Testis (tissue), 5 donors: ENCODE measurements at places on chromosomes 13 and 19.

- no peak for DNase-seq
These were observed 309.3 kb downstream of the DCT start for GRCh38 chr13:94170145-94170571.

- DNase-seq = no peak
These were observed 51.5 kb downstream of the SKA3 start for GRCh38 chr13:21124852-21125251.

DNA sequence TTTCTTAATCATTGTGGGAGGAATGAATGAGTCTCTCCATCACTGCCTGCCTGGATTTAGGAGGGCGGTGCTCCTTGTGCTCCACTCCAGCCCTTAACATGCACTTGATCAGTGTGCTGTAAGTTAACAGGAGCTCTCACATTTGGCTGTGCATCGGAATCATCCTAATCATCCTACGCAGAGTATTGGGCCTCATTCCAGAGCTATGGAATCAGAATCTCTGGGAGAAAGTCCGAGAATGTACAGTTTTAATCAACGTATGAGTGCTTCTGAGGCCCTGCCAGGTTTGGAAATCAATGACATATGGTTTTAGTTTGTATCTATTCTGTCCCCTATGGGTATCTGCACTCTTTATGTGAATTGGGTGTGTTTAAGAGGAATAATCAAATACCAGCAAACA lies 34.9 kb upstream of the DCLK1 start:
- no peak for DNase-seq

DNA sequence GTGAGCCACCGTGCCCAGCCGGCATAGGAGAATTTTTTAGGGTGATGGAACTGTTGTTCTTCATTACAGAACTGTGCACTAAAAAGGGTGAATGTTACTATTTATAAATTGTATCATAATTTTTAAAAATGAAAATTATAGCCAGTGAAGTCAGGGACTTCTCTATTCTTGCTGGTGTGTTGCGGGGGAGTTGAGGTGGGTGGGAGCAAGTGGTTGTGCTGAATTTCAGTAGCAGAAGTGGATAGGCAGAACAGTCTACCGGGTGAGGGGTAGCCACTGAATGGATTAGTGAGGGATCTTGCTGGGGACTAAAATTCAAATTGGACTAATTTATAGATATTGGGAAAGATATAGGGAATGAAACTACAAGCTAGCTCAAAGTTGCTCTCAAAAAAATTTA lies 74.0 kb downstream of the CAB39L start:
- DNase-seq = no peak

GRCh38 chr13:75558145-75558840 lies 8.7 kb downstream of the UCHL3 start:
- no peak for DNase-seq

GRCh38 chr19:33622809-33623511 lies 1.2 kb downstream of the CHST8 start:
- no peak for DNase-seq

- no peak for DNase-seq
These were observed 692.6 kb downstream of the DIAPH3 start for GRCh38 chr13:59471106-59471505.

GRCh38 chr13:110479648-110480047 lies 81.9 kb downstream of the RAB20 start:
- no peak for DNase-seq

DNA sequence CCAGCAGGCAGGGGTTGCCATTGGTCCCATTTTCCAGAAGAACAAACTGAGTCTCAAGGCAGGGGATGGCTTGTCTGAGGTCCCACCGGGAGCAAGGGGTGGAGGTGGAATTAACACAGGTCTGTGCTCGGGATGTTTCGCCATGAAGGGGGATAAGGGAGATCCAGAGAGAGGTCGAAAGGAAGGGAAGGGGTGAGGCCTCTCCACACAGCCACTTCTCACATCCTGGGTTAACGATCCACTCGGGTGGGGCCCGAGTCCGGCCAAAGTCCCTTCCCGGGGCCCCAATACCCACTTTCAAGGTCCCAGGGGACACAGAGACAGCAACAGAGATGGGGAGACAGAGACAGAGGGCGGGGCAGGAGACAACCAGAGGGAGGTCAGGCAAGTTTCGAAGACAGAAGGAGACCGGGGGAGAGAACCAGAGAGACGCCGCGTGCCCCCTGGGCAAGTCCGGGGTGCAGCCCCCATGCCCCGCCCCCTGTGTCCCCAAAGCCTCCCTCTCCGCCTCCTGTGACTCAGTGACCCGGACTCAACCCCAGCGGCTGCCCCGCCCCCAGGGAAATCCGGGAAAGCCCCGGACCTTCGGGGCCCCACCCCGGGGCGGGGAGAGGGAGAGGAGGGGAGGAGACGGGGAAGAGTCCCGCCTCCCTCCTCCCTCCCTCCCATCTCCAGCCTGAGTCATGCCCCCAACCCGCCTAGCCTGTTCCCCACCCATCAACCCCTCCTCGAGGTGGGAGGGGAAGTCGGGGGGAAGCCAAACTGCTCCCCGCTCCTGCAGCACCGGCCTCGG lies 1.4 kb upstream of the BCL3 start:
- DNase-seq = peak; percentile 90

DNA sequence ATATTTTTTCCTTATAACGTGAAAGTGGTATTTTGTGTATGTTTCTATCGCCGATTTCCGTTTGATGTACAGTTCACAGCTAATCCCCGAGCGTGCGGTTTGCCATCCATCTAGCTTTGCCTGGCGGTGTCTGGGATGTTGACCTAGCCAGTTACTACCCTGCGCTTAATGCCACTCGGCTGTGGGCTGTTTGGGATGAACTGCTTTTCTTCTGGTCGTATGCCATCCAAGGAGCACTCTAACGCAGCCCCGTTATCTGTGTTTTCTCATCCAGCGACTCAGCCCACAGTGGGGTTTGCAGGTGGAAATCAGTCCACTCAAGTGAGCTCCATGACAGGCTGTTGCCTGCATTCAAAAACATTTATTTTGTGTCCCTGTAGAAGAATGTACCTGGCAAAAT lies 512.3 kb downstream of the MYO16 start:
- DNase-seq = no peak

DNA sequence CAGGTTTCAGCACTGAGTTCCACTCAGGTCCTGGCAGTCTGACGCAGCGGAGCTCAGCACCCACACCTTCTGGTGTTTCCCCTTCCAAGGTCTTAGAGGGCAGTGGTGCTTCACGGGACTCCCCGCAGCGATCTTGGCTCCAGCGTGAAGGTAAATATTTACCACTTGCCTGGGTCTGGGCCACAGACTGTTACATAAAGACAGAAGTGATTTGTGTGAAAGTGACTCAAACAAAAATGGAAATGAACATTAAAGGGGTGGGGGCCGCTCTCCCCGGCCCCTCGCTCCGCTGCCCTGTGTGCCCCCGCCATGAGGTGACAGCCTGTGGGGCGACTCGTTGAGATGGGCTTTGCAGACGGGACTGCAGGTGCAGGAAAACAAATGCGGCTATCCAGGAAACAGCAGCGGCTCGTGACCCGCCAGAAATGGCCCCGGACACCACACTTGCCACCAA lies 55.0 kb downstream of the GGACT start:
- DNase-seq = no peak

DNA sequence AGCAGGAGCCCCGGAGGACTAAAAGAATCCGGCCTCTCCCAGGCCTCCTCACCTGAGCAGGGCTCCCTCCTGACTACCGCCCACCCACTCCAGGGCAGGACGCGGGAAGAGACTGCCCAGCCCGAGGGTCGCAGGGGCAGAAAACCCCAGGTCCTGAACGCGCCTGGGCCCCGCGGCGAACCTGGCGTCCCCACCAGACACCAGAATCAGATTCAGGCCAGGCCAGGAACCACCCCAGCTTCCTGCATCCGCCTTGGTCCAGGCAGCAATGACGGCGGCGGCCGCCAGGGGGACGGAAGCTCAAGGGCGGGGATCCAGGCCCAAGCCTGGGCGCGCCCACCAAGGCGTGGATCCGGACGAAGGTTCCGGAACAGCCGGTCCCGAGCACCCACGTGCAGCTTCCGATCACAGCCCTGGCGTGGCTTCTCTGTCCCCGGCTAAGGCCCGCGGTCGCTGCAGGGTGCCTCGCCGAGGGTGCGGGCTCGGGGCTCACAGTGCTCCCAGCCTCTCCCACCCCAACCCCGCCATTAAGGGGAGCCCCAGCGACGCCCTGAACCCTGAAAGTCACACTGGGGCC lies 3.6 kb downstream of the LGALS7 start:
- DNase-seq = peak; percentile 92

DNA sequence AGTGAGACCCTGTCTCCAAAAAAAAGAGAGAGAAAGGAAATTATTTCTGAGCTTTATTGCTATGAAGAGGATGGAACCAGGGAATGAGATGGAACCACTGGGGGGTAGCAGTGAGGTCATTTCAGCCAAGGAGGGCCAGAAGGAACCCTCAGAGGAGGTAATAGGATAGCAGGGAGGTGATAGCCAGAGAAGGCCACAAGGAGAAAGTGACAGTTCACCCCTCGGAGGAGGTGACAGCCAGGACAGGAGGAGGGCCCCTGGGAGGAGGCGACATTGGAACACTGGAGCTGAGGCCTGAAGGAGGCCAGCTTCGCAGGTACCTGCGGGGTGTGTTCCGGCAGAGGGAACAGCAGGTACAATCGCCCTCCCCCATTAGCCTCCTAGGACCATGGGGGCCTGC lies 675 bp upstream of the PGPEP1 start:
- DNase-seq = no peak
